ENCODE measurements at places on chromosomes 5 and 9.

GRCh38 chr9:13023498-13023897 lies 248.7 kb downstream of the LURAP1L start:
- DNase-seq: no peak

GRCh38 chr5:54848581-54848980 lies 136.8 kb downstream of the ESM1 start:
- no peak for DNase-seq

DNA sequence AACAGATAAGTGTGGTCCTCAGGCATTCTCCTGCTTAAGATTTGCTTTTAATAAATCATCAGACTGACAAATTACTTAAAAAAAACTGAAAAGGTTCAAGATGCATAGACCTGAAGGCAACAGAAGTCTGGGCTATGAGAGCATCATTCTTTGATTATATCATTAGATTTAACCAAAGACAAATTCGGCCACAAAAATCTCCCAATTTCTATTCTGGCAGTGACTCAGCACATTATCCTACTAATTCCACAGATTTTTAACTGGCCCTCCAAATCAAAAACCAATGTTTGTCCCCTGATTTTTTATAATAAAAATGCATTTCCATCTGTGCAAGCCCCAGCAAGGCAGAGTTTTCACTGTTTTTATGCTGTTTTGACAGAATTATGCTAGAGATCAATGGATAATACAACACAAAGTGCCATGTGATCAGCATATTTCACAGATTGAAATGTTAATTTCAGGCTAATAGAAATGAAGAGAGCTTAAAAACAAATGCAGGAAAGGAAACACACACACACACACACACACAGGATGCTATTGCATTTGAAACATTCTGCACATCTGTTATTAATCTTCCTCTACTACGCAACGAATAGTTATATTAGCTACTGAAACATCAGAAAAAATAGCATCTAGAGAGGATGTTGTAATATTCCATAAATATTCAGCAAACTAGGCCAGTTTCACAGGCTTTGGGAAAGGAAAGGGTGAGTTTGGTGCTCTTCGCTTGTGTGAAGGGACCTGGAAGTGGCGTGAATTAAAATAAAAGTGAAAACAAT lies 177.6 kb upstream of the ST8SIA4 start:
- no peak for DNase-seq

GRCh38 chr9:130158001-130158400 lies 14.2 kb upstream of the NCS1 start:
- DNase-seq: no peak

GRCh38 chr9:120348951-120349429 lies 231.0 kb downstream of the CDK5RAP2 start:
- no peak for DNase-seq
